Fibroblast of lung (primary cell): ENCODE measurements at places on chromosomes 11 and 22.

- H3K4me3 ChIP-seq: no peak overlapping the region
- no peak for DNase-seq
- peaks cover 4% of the 10 kb centered on the region for H3K27me3 ChIP-seq
- peaks cover 2% of the 10 kb centered on the region for H3K4me1 ChIP-seq
- no peaks in the 10 kb centered on the region for H3K36me3 ChIP-seq
- no peak overlapping the region for H3K27ac ChIP-seq
Observed at GRCh38 chr22:39234867-39235687, 9.7 kb downstream of the PDGFB start.

DNA sequence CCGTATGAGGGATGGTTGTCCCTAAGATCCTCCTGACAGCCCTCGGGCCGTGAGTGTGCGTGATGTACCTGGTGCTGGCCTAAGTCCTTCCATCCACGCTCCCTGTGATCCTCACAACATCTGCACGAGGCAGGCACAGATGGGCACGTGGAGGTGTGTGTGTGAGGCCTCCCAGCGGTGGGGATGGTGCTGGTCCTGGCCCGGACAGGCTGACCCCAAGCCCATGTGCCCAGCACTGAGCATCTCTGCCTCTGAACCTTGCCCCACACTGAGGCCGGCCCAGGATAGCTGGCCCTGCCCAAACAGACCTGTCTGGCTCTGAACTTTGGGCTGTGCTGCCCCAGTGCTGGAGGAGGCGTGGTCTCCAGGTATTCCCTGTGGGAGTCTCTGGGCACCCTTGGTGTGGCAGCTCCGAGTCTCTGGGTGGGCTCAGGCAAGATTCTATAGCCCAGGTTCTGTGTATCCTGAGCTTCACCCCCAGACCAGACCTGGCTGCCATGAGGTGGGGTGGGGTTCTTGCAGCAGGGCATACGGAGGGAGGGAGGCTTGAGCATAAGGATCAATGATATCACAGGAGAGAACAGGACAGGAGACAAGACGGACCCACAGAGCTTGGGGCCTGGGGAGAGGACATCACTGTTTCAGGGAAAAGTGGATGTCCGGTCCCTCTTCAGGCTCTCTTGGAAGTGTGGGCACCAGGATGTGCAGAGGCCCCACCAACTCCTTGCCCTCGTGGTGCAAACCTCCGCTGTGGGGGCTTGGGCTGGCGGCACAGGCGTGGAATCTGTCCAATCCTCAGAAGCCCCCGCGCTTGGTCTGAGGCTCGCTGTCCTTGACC is 881.8 kb downstream of the BRD1 start:
- H3K4me1 ChIP-seq: no peaks in the 10 kb centered on the region
- no peak overlapping the region for H3K4me3 ChIP-seq
- no peak overlapping the region for H3K27ac ChIP-seq
- no peaks in the 10 kb centered on the region for H3K27me3 ChIP-seq
- H3K36me3 ChIP-seq: no peaks in the 10 kb centered on the region

- H3K27ac ChIP-seq: no peak overlapping the region
- H3K4me3 ChIP-seq: no peak overlapping the region
- H3K27me3 ChIP-seq: no peaks in the 10 kb centered on the region
- H3K4me1 ChIP-seq: no peaks in the 10 kb centered on the region
- DNase-seq: peak; percentile 39
Observed at GRCh38 chr11:102666331-102666957, 39.1 kb downstream of the MMP27 start.

DNA sequence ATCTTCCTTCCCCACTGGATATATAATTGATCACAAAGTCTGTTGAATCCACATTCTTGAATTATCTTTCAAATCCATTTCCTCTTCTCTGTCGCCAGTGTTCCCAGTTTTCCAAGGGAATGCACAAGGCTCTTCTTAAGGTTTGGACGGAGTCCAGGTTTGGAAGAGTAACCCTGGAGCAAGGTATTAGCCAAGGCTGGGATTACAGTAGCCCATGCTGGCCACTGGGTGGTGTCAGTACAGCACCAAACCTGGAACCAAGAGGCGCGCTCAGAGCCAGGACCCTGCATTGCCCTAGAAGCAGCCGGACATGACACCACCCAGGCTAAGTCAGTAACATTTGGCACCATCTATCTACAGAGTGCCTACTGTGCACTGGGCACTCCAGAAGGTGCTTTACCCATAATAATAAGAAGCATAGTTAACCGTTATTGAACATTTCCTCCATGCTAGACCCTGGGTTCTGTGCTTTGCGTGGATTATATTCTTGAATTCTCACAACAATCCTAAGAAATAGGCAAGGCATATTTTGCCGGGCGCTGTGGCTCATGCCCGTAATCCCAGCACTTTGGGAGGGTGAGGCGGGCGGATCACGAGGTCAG is 48.0 kb upstream of the CLPB start:
- no peaks in the 10 kb centered on the region for H3K27me3 ChIP-seq
- H3K27ac ChIP-seq: no peak overlapping the region
- H3K4me3 ChIP-seq: no peak overlapping the region
- H3K36me3 ChIP-seq: no peaks in the 10 kb centered on the region

- peaks cover 4% of the 10 kb centered on the region for H3K27me3 ChIP-seq
- H3K4me3 ChIP-seq: no peak overlapping the region
- peak; percentile 34 for DNase-seq
- H3K36me3 ChIP-seq: no peaks in the 10 kb centered on the region
- H3K27ac ChIP-seq: no peak overlapping the region
Observed at GRCh38 chr11:64409707-64410403, 50.9 kb downstream of the RPS6KA4 start.

DNA sequence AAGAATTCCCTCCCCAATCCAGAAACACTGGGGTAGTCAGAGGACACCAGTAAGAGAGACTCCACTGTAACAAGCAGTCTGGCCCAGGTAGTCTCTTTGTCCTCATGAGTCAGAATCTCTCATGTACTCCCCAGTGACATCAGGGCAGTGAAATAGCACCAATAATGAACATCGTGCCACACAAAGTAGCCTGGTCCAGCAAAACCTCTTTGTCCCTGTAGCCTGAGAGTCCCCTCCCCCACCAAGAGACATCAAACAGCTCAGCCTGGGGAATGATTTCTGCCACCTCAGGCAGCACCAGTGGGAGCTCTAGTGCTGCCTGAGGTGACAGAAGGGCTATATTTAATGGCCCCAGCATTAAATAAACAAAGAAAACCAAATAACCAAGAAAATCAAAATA is 88.1 kb downstream of the SBF2 start:
- no peak for DNase-seq
- no peak overlapping the region for H3K27ac ChIP-seq
- H3K4me1 ChIP-seq: peaks cover 5% of the 10 kb centered on the region
- H3K36me3 ChIP-seq: no peaks in the 10 kb centered on the region
- H3K27me3 ChIP-seq: no peaks in the 10 kb centered on the region

DNA sequence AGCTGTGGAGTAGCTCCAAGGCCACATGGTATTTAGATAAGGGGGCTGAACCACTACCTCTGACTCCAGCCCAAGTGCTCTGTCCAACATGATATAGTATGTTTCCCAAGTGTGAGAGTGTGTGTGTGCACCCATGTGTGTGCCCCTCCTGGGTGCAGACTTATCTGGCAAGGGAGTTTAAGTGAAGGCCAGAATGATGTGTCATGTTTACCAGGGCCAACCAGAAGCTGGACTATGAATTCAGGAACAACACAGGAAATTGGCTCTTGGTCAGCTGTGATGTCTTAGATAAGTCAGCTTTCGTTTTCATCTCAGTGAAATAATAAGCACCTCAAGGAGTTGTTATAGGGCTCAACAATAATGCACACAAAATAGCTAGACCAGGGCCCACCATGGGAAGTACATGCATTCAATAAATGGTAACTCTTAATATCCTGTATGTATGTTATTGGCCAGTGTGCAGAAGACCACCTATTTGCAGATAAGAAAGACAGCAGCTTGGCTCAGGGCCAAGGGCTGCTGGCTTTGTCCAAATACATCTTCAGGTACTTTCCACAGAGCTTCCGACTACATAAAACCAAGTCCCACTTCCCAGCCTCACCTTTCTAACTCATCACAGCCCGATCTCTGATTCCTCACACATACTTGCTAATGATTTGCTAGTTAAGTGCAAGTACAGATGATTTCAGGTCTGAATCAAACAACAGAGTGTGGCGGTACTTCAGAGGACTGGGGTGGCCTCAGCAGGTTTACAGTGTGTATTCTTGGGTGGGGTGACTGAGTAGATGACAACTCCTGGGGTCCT is 120.9 kb downstream of the ME3 start:
- H3K27ac ChIP-seq: no peak overlapping the region
- H3K27me3 ChIP-seq: no peaks in the 10 kb centered on the region
- H3K36me3 ChIP-seq: no peaks in the 10 kb centered on the region
- DNase-seq: peak; percentile 90

DNA sequence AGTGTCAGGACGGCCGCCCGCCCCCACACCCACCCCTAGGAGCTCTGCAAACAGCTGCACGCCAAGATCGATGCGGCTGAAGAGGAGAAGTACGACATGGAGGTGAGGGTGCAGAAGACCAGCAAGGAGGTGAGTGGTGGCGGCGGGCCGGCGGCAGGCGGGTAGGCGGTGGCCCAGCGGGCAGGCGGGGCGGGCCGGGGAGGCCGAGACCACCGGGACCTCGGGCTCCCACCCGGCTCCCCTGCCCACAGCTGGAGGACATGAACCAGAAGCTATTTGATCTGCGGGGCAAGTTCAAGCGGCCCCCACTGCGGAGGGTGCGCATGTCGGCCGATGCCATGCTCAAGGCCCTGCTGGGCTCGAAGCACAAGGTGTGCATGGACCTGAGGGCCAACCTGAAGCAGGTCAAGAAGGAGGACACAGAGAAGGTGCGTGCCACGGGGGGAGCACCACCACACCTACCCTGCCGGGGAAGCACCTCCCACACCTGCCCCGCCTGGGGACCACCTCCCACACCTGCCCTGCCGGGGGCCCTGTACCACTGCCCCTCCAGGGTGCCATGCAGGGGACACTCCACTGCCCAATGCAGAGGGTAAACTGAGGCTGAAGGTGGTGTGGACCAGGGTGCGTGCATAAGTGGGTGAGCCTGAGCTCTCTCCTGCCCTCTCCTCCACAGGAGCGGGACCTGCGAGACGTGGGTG is 2.1 kb downstream of the TNNI2 start:
- H3K4me1 ChIP-seq: no peaks in the 10 kb centered on the region
- no peak overlapping the region for H3K4me3 ChIP-seq
- H3K27ac ChIP-seq: no peak overlapping the region
- H3K36me3 ChIP-seq: no peaks in the 10 kb centered on the region

DNA sequence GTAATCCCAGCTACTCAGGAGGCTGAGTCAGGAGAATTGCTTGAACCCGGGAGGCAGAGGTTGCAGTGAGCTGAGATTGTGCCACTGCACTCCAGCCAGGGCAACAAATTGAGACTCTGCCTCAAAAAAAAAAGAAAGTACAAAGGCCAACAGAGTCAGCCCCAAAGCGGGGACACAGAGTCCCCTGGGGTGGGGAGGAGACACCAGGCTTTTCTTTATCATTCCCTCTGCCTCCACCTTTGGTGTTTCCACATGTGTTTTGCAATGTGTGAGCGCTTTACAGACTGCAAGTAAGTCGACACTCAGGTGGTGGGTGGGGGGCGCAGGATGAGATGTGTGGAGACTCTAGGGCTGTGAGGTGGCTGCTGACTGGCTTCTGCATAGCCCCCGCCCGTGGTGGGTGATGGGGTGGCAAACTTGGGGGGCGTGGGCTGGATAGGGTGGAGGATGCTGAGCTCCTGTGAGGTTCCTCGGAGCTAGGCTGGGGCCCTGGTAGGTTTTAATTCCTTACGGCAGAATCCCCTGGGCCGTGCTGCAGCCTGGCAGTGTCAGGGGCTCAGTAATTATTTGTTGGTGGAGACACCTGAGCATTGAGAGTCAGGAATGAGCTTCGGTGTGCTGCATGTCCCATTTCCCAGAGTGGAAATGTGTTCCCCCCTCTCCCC is 177.2 kb downstream of the CTTN start:
- no peaks in the 10 kb centered on the region for H3K4me1 ChIP-seq
- DNase-seq: no peak
- no peaks in the 10 kb centered on the region for H3K36me3 ChIP-seq
- no peak overlapping the region for H3K27ac ChIP-seq
- H3K27me3 ChIP-seq: no peaks in the 10 kb centered on the region

- no peak overlapping the region for H3K4me3 ChIP-seq
- peaks cover 3% of the 10 kb centered on the region for H3K4me1 ChIP-seq
- H3K27me3 ChIP-seq: peaks cover 30% of the 10 kb centered on the region
- no peaks in the 10 kb centered on the region for H3K36me3 ChIP-seq
- H3K27ac ChIP-seq: no peak overlapping the region
Observed at GRCh38 chr11:69700278-69701140, 3.3 kb downstream of the FGF19 start.

DNA sequence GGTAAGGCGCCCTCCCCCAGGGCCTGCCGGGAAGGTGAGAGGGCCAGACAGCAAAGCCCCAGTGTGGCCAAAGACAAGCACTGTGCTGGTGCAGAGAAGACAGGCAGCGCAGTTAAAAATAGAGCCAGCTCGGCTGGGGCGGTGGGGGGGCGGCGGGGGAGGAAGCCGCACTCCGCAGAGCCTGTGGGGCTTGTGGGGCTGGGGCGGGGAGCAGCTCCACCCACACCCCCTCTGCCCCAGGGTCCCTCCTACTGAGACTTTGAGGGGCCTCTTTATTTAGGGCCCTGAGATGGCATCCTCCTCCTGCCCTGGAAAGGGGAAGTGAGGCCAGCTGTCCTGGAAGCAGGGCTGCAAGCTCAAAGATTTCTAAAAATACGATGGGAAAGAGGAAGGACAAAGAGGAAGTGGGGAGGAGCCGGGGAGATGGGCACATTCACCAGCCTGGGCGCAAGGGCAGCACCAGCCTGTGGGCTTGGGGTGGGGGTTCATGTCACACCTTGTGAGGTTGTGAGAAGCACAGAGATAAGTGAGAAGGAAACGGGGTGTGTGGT is 2.6 kb downstream of the CYTH4 start:
- H3K27ac ChIP-seq: no peak overlapping the region
- H3K27me3 ChIP-seq: peaks cover 4% of the 10 kb centered on the region
- H3K4me3 ChIP-seq: no peak overlapping the region

DNA sequence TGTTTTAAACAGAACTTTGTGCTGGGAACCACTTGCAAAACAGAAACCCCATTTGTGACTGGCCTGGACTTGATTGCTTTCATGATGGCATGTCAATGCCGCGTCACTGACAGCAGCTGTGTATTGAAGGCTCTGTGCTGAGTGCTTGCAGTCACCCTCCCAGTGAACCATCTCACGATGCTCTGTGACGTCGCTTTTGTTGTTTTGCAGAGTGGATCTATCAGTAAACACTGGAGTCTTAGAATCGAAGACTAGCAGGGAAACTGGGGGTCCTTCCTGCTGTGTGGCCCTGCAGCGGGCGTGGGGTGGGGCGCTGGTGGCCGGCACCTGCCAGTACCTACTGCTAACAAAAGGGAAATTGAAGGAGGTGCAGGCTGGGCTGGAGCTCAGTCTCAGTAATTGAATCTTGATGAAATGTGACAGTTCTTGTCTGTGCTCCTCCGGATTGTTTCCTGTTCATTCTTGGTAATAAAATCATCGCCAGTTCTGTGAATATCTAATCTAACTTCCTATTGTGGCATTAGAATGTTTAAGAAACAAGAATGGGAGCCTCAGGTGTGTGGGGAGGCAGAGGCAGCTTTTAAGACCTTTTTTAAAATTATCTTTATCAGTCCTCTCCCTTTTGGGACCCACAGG is 50.5 kb upstream of the PARVG start:
- no peak overlapping the region for H3K27ac ChIP-seq
- DNase-seq: peak; percentile 27
- H3K4me3 ChIP-seq: no peak overlapping the region
- H3K27me3 ChIP-seq: no peaks in the 10 kb centered on the region
